ENCODE measurements at places on chromosomes 13 and 19.

DNA sequence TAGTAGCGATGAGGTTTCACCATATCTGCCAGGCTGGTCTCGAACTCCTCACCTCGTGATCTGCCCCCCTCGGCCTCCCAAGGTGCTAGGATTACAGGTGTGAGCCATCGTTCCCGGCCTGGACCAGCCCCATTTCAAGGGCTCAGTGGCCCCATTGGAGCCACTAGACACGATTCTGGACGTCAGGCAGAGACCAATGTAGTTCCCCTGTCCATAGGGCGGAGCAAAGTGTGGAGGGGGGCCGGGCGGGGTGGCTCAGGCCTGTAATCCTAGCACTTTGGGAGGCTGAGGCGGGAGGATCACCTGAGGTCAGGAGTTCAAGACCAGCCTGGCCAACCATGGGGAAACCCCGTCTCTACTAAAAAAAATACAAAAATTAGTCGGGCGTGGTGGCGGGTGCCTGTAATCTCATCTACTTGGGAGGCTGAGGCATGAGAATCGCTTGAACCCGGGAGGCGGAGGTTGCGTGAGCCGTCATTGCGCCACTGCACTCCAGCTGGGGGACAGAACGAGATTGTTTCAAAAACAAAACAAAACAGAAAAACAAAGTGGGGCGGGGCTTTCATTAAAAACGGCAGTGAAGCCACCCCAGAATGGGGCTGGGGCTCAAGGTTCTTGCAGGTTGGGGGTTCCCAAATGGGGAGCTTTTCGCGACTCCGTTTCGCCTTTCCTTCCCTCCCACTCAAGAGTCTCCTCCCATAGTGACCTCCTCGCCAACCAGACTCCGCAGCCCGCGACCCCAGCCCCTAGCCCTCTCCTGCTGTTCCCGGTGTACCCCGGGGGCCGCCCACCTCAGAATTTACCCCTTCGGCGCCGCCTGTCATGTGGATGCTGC lies 758 bp upstream of the TECR start:
- DNase-seq = no peak

DNA sequence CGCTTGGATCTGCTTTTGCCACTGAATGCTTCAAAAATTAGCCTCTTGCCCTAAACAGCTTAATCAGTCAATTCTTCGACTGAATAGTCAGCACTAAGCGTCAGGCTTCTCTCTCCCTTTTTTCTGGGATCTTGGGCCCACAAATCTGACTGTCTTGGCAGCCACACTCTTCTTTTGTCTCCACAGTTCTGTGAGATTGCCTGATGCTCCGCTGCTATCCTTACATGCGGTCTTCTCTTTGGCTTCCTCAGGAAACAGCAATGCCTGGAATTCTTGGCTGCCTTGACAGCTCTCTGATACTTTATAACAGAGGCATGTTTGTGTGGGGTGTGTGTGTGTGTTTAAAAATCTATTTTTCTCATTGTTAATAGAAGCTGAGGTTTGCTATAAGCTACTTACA lies 32.6 kb downstream of the ERCC5 start:
- no peak for DNase-seq

- DNase-seq = no peak
Measured at GRCh38 chr19:48398102-48398374, 4.6 kb downstream of the GRIN2D start.

DNA sequence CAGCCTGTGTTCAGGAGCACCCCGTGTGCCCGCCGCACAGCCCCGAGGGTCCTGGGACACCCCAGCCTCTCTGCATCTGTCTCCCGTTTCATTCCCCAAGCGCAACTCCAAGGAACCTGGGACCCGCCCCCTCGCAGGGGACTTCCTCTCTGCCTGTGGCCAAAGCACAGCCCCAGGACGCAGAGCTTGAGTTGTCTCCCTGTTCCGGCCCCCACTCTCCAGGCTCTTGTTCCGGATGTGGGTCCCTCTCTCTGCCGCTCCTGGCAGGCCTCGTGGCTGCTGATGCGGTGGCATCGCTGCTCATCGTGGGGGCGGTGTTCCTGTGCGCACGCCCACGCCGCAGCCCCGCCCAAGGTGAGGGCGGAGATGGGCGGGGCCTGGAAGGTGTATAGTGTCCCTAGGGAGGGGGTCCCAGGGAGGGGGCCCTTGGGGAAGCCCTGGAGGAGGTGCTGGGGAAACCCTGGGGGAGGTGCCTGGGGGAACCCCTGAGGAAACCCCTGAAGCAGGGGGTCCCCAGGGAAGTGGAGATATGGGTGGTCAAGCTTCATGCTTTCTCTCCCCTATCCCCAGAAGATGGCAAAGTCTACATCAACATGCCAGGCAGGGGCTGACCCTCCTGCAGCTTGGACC lies 1.3 kb downstream of the HCST start:
- DNase-seq = peak; percentile 89

GRCh38 chr19:48668761-48669160 lies 4.1 kb downstream of the NTN5 start:
- no peak for DNase-seq

DNA sequence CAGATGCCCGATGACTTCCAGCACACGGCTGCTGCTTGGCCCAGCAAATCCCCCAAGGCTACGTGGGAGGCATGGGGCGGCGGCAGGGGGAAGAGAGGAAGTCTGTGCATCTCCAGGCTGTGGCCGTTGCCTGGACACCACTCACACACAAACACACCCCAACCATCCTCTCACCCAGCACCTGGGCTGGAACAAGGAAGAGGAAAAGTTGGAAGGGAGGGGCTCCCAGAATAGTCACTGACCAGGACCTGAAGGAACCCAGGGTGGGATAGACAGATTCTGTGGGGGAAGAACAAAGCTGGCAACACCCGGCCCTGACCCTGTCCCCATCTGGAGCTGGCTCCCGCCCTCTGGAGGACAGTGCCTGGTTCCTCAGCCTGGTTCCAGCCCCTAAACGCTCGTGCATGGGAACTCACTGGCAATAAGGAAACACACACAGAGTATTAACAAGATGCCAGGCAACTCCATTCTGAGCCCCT lies 11.2 kb downstream of the PPP6R1 start:
- no peak for DNase-seq

DNA sequence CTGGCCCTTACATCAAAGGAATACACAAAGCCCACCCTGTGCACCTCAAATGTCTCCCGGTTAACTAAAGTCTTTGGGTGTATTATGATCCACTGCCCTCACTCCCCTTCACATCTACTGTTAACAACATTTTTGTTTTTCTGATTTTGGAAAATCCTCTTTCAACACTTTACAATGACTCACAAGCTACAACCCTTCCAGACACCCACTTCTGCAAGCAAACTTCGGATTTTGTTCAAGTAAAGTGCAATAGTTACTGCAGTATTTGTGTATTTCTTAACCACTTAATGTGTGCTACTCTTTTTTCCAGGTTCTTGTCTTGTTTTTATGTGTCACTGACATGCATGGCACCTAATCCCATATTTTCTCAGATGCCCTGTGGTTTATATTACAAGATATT lies 101.1 kb downstream of the EDNRB start:
- no peak for DNase-seq

DNA sequence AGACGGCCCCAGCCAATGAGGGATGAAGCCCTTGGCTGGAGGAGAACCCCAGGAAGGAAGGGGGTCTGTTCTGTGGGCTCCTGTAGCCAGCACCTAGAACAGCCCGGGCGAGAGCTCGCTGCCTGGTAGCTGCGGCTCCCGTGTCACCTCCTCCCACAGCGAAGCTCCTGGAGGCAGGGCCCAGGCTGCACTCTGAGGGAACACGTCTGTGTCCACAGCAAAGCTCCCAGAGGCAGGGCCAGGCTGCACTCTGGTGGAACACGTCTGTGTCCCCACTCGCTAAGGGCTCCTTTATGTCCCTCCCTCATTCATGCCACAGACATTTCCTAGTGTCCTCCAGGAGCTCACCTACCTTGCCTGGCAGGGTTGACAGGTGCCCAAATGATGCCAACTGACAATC lies 8.4 kb downstream of the TRAPPC6A start:
- DNase-seq = no peak

GRCh38 chr19:40693150-40693788 lies 2.8 kb upstream of the NUMBL start:
- no peak for DNase-seq

GRCh38 chr13:44274771-44275205 lies 98.8 kb upstream of the SERP2 start:
- DNase-seq = no peak

- DNase-seq = no peak
Measured at GRCh38 chr19:15562861-15563260, 52.2 kb upstream of the CYP4F8 start.

DNA sequence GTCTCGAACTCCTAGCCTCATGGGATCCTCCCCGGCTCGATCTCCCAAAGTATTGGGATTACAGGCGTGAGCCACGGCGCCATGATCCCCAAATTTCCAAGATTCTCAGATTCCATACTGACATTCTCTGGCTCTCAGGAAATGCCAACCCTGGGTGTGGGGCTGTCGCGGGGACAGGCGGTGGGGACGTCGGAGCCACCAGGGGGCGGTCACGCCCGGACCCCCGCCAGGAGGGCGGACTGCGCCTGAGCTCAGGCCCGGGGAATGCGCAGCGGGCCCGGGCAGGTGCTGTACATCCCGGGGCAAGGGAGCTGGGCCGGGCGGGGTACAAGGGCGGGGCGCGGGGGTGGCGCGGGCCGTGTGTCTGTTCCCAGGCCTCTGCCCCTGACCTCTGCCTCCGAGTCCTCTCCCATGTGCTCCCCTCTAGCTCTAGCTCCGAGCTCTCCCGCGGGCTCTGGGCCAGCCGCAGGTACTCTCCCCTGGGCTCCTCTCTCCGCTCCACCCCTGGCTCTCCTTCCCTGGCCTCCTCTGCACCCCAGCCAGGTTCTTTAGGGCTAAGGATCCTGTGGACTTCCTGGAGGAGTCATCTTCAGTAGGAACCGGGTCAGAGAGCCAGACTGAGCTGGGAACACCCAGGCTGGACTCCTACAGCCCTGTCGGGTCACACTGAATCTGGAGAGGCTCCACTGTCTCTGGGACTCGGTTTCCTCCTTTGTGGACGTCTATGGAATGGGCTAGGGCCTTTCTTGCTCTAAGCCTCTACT lies 2.4 kb downstream of the PPP1R13L start:
- no peak for DNase-seq

DNA sequence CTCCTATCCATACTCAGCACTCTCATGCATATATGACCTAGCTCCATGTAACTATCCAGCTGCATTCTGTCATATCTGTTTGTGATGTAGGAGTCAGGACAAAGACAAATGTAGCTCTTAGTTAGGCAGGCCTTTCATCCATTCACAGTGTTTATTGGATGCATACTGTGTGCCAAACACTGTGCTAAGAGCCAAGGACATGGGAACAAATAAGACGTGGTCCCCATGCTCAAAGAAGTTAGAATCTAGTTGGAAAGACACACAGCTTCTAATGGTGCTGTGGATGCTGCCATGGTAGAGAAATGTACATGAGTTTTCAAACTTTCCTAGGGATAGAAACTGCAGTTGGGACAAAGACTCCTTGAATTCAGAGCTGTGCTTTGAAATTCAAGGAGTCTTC lies 31.7 kb upstream of the IL17D start:
- DNase-seq = no peak

- DNase-seq = no peak
Measured at GRCh38 chr13:82751206-82751605, 1131.1 kb downstream of the SLITRK1 start.

GRCh38 chr13:79780240-79780639 lies 299.3 kb downstream of the NDFIP2 start:
- no peak for DNase-seq

DNA sequence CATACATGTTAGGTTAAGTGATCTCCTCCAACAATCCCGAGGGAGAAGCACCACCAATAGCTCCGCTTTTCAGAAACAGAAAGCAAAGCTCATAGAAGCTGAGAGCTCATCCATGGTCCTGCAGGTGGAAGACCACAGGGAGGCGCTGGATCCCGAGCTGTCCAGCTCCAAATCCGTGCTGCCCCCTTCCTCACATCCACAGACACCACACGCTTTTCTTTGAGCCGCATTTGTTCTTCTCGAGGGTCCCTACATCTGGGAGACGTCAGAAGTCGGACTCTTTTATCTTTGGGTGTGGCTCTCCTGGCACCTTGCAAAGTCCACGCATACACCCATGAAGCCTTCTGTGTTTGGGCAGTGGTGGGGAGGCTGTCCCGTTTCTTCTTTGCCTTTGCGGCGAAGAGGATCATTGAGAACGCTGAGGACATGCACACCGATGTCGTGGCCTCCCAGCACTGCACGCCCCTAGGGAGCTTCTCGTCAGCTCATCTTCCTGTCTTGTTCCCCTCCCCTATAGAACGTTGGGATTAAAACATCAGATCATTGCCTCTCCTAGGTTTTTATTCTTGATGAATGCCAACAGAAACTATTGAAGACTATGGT lies 184.8 kb downstream of the TEX29 start:
- no peak for DNase-seq

- DNase-seq = no peak
Measured at GRCh38 chr19:46924874-46925547, 64.2 kb downstream of the ARHGAP35 start.

DNA sequence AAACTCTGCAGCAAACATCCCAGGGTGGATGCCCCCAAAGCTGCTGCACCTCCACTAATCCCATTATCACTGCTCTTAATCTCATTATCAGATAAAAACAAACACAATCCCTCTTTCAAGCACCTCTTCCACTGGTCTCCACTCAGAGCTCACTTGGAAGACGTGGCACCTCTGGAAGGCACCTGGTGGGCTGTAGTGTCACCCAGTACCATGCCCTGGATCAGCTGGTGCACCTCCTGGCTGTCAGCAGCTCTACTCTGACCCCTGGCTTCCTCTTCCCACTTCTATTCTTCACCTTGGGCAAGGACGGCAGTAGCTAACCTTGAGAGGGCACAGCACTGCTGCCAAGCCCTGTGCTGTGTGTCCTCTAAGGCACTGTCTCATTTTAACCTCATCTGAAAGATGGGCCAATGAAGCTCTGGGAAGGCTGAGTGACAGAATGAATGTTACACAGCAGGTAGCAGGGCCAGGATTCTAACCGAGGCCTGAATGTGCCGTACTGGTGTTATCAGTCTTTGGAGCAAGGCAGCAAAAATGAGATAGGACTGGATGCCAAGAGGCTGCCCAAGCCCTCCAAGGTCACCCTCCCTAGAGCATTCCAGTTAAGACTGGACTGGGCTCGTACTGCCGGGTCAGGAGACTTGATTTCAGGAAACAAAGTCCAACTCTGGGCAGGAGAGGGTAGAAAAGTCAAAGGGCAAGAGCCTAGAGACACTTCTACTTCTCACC lies 7.4 kb downstream of the BRD4 start:
- no peak for DNase-seq

GRCh38 chr19:4386041-4386782 lies 14.1 kb downstream of the SH3GL1 start:
- no peak for DNase-seq

GRCh38 chr13:48738311-48738710 lies 84.6 kb downstream of the CYSLTR2 start:
- DNase-seq = no peak
